ENCODE measurements at places on chromosomes 6 and 20.

GRCh38 chr6:16354692-16355091, 116.3 kb downstream of the GMPR start:
- no peak for DNase-seq

DNA sequence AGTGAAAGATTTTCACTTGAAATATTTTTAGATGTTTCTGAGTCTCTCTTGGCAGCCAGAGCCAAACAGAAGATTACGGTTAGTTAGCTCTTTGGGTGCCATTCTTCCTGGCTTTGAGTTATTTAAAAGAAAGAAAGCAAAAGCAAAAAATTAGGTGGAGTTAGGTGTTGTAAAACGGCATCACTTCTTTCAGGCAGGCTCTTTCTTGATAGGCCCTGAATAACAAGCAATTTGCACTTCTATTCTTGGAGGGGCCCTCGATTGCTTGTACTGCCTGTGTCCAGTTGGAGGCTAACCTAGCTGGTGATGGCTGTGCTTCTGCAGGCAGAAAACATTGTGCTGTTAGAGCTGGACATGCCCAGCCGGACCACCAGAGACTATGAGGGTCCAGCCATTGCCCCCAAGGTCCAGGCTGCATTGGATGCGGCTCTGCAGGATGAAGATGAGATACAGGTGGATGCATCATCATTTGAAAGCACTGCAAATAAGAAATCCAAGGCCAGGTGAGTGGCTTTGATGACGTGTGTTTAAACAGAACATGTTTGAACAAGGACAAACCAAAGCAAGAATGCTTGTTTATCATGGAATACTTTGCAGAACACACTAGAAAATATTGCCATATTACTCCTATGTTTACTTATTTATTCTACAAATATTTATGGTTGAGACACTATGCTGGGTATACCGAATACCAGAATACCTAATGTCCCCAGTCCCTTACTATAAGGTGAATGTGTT, 28.1 kb upstream of the ASXL1 start:
- DNase-seq, result no peak

- no peak for DNase-seq
Observed at GRCh38 chr6:124694139-124694705, 268.0 kb upstream of the RNF217 start.

- no peak for DNase-seq
Observed at GRCh38 chr6:25746968-25747367, 7.6 kb upstream of the SLC17A4 start.

GRCh38 chr6:115540077-115540869, 520.4 kb downstream of the FRK start:
- DNase-seq, result no peak

DNA sequence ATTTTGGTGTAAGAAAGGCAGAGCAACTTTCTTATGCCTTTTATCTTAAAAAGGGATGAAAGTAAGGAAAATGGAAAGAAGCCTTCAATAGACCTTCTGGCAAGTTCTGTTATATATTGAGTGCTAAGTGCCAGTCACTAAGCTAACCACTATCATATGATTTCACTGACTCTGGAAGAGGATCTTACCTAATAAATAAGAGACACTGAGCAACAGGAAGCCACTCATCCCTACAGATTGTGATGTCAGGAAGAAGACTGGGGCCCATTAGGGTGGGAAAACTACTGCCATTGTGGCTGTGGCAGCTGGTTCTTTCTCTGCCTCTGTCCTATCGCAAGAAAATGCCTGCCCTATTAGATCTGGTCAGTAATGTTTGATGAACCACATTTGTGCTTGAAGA, 89.6 kb downstream of the AIG1 start:
- no peak for DNase-seq

DNA sequence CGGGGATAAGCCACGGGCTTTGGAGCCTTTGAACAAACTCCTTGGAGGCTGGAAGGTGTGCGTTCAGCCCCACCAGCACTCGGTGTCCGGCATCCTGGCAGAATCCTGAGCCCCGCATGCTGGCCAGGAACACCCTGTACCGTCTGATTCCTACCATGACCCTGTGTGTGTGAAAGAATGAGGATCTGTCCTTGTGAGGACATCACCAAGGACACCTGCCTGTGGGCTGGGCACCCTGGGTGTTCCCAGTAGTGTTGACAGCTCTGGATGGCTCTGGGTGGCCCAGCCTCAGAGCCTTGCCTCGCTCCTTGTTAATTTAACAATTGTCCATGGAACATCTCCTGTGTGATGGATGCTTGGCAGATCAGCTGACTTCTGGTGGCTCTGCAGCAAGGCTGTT, 234.3 kb downstream of the QKI start:
- no peak for DNase-seq

DNA sequence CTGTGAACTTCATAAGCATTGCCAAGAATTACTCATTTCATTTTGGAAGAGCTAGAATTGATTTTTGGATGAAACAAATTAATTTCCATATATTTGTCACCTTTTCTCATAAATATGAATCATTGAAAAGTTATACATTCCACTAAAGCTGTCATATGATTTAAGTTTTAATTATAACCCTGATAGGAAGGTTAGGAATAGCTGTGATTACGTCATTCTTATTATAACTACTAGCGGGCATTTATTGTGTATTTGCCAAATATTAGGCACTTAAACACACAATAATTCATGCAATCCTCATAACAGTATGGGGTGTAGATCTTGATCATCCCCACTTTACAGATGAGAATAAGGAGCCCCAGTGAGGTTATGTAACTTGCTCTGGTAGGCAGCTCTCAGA, 77.4 kb upstream of the ENPP5 start:
- DNase-seq, result no peak

GRCh38 chr20:59448851-59449444, 148.5 kb downstream of the EDN3 start:
- no peak for DNase-seq

GRCh38 chr20:49526568-49526967, 41.4 kb downstream of the PTGIS start:
- no peak for DNase-seq

DNA sequence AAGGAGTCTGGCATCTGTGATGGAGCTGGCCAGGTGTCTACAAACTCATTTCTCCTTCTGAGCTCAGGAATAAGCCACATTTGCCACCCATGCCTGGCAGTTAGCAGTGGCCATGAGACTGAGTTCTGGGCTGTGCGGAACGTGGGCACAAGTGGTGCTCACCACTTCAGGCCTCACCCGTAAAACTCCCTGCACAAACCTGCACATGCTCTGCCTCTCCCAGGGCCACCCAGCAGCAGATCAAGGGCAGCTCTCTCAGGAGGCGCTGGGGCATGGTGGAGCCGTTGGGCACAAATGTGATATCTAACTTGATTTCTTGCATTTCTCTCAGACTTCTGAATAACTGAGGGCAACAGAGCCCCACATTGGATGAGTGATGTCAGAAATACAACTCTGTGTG, 269.5 kb downstream of the HIVEP2 start:
- DNase-seq, result no peak

DNA sequence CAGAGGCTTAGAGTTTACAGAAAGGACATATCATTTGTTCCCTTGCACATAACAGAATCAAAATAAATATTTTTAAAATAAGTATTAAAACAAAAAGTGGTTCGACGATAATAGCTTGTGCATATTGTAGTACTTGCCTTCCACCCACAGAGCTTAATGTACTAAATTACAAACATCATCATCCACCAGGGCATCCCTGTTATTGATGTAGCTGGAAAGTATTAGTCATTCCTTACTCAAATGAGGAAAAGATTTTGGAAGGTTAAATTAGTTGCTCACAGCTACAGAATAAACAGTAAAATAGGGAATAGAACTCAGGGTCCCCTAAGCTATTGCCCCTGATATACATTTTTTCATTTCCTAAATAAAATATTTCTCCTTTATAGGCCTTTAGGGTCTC, 150.3 kb downstream of the PTPRK start:
- no peak for DNase-seq

GRCh38 chr20:59673998-59674445, 69.7 kb downstream of the PHACTR3 start:
- no peak for DNase-seq

GRCh38 chr6:157434349-157435033, 53.5 kb downstream of the ZDHHC14 start:
- no peak for DNase-seq

GRCh38 chr6:10659699-10660348, 34.6 kb downstream of the C6orf52 start:
- no peak for DNase-seq

DNA sequence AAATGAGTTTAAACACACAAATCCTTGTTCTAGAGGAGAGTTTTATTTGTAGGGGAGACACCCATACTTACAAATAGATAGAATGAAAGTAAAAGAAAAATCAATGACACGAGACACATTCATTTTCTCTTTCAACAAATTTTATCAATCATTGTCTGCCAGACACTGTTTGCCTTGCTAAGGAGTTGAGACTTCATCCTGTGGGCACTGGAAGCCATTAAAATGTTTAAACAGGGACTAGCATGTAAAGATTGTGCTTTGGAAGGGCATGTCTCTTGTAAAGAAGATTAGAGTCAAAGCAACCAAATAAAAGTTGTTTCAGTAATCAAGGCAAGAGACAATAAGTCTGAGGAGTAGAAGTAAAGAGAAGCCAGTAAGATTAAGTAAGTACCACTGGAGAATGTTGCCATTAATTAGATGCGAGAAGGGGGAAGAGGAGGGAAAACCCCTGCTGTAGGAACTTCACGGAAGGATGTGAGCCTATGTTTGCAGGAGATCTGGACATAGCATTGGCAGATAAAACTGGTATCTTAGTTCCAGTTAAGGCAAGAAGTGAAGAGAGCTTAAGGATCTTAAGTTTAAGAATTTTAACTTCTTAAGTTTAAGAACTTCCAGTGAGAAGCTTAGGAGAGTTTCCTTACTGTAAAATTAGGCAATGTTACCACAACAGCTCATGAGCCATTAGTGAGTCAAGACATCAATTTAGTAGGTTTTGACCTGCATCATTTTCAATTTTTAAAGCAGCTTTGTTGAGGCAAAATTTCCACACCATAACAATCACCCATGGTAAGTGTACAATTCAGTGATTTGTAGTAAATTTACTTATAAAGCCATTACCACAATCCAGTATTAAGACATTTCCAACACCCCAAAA, 117.0 kb upstream of the UST start:
- DNase-seq, result no peak

GRCh38 chr6:144673807-144674206, 388.7 kb downstream of the UTRN start:
- no peak for DNase-seq

DNA sequence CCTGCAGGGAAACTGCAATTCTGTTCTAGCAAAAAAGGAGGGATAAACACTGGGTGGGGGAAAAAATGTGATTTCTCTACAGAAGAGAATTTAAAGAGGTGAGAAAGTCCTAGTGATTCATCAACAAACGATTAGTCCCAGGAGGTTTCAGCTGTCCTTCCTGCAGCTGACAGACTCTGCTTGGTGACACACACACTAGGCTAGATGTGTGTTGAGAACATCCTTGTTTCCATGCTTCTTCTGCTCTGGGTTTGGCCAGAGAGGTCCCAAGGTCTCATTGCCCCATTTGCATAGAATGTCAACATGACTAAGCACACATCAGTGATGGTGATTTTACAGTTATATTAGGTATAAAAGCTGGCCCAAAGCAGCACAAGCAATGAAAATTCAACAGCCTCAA, 258.3 kb downstream of the NFATC2 start:
- DNase-seq, result no peak

DNA sequence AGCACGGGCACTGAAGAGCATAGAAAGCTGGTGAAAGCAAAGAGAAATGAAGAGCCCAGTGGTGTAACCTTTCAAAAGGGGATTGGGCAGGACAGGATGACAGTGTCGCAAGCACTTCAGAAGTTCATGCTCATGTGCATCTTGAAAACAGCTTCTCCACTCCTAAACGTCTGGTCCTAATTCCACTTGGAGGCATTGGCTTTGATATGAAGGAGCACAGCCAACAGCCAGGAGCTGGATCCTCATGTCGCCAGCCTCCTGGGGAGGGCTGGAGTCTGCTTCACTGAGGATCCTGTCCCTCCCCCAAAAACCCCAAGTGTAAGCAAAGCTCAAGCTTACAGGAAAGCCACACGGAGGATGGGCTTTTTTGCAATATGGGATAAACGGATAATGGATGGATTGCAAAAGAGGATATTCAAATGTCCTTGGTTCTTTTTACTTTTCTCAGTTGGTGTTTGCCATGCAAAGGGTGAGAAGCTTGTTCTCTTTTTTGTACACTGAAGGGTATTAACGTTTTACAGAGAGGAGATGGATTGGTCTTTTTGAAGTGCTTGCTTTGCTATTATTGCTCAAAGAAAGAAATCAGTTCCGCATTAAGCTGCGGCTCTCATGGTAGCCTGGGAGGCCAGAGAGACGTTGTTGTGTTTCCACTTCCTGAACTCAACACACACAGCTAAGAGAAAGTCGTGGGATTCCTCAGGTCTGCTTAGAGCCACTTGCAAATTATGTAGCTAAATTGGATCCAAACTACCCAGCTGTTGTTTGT, 92.2 kb downstream of the SIM1 start:
- DNase-seq, result no peak

DNA sequence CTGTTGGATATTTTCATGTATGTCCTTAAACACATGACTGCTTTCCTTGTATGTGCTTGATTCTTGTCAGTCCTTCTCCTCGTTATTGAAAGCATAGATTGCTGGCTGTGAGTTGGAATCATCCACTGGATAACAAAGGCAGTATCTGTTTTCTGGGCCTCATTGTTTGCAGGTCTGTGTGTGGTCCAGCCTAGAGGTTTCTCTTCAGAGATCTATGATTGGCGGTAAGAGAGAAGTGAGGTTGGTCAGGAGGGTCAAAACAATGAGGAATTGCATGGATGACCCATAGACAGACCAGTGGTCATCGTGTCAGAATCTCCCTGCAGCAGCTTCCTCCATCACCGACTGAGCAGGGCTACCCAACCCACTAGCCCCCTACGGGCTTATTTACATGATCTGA, 915.0 kb downstream of the KIF16B start:
- no peak for DNase-seq

GRCh38 chr6:113668641-113669408, 188.3 kb upstream of the MARCKS start:
- no peak for DNase-seq

DNA sequence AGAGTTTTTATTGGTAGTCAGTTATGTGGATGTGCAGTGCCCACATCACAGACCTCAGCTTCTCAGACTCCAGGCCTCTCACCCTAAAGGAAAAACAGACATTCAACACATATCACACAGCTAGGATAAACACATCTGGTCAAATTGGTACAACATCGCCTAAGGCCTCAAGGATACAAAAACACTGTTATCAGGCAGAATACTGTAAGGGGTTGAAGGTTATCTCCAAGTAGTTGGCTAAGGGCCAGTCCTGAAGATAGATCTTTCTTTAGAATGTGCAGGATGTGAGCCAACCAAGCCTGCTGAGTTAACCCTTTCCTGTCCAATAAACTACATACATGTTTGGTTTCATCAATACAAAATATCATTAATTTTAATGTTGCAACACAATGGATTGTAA, 308.4 kb upstream of the GJE1 start:
- DNase-seq, result no peak

- no peak for DNase-seq
Observed at GRCh38 chr20:52200870-52201269, 9.3 kb upstream of the ZFP64 start.

DNA sequence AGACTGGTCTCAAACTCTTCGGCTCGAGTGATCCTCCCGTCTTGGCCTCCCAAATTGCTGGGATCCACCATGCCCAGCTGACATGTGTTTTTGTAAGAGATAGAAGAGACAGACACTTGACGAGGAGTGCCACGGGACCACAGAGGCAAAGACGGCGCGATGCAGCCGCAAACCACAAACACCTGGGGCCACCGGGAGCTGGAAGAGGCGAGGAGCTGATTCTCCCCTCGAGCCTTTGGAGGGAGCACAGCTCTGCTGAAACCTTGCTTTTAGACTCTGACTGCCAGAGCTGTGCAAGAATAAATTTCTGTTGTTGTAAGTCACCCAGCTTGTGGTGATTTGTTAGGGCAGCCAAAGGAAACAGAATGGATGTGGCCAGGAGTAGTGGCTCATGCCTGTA, 46.9 kb downstream of the TFAP2C start:
- no peak for DNase-seq
